ENCODE measurements at places on chromosomes 4 and X. TPM values are rescaled to one million over a fixed set of nuclear protein-coding genes. Genes with fewer than 3 reads are reported as not detected.

NWD2 gene
- total RNA-seq: not detected

DNA sequence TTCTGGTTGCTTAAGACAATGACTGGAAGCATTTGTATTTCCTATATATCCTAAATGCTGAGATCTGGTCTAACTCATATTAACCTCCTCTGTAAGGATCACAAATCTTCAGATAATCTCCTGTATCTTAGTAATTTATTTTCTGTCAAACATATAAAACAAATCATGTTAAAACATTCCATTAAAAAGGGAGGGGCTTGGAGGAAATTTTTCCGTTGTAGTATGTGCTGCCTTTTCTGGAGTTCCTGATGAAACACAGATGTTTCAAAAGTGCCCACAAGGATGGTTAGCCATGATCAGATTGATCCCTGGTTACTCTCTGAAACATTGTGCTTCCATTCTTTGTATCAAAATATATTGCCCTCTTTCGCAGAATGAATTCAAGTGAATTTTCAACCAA lies 182.1 kb downstream of the TENM3 start:
- H3K4me3 ChIP-seq: no peak overlapping the region
- peaks cover 21% of the 10 kb centered on the region for H3K27me3 ChIP-seq
- DNase-seq: no peak
- H3K27ac ChIP-seq: no peak overlapping the region
- no peaks in the 10 kb centered on the region for H3K4me1 ChIP-seq
- H3K36me3 ChIP-seq: no peaks in the 10 kb centered on the region

TRIM61 gene
- 3.3 TPM for total RNA-seq

DNA sequence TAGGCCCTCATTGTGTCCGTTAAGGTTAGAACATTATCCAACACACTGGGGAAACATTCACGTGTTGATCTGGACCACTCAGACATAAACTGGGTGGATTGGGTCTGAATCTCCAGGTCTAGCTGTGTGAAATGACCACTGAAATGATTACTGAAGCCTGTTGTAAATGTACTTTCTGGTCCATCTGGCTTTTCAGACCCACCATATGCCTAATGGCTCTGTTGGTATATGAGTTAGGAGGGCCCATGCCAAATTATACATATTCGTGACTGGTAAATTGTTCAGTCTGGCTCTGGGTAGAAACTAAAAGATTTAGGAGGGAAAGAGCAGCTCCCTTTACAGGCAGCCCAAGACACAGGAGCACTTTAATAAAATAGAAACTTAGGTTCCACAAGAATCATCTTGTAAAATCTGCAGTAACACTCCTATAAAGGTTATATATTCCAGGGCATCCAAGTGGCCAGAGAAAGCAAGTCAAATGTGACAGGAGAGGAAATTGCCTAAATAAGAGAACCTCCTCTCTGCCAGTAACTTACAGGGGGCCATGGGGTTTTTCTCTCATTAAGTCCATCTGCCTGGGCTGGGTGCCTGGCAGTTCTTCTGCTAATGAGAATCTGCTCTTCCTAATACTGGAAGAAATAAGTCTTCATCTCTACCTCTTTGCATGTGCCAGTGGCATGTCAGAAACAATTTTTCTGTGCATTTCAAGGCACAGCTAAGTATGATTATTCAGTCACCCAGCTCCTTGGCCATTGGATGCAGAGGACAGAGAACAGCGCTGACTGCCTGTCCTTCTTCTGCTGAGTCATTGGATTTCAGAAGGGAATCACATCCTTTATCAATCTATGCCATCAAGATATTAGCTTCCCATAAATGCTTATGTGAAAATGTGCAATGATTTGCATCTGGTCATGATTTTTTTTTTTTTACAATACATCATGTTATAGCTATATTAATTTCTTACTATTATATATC lies 112.6 kb downstream of the GLRA2 start:
- no peaks in the 10 kb centered on the region for H3K27me3 ChIP-seq
- no peak for DNase-seq
- no peak overlapping the region for H3K4me3 ChIP-seq

- no peaks in the 10 kb centered on the region for H3K4me1 ChIP-seq
- H3K27me3 ChIP-seq: no peaks in the 10 kb centered on the region
- DNase-seq: no peak
- no peaks in the 10 kb centered on the region for H3K36me3 ChIP-seq
- no peak overlapping the region for H3K4me3 ChIP-seq
Measured at GRCh38 chr4:61923179-61923578, 723.1 kb downstream of the ADGRL3 start.

GRCh38 chrX:41086627-41086932 lies 1.3 kb downstream of the USP9X start:
- DNase-seq: no peak
- H3K27ac ChIP-seq: peak overlapping the region; percentile 100
- H3K4me3 ChIP-seq: peak overlapping the region; percentile 88
- H3K36me3 ChIP-seq: no peaks in the 10 kb centered on the region
- H3K4me1 ChIP-seq: no peaks in the 10 kb centered on the region

GRCh38 chrX:47637546-47638195 lies 7.9 kb upstream of the CFP start:
- no peaks in the 10 kb centered on the region for H3K27me3 ChIP-seq
- H3K4me3 ChIP-seq: no peak overlapping the region
- peak; percentile 92 for DNase-seq
- no peaks in the 10 kb centered on the region for H3K4me1 ChIP-seq

- H3K36me3 ChIP-seq: no peaks in the 10 kb centered on the region
- no peak for DNase-seq
- H3K4me1 ChIP-seq: no peaks in the 10 kb centered on the region
- H3K27me3 ChIP-seq: no peaks in the 10 kb centered on the region
- H3K27ac ChIP-seq: no peak overlapping the region
Measured at GRCh38 chrX:133859336-133859735, 126.1 kb downstream of the GPC3 start.

- no peaks in the 10 kb centered on the region for H3K4me1 ChIP-seq
- no peaks in the 10 kb centered on the region for H3K27me3 ChIP-seq
- no peak overlapping the region for H3K4me3 ChIP-seq
- DNase-seq: no peak
Measured at GRCh38 chr4:35649778-35650177, 594.5 kb downstream of the ARAP2 start.

GRCh38 chr4:82104578-82104977 lies 269.2 kb downstream of the HNRNPD start:
- H3K4me1 ChIP-seq: no peaks in the 10 kb centered on the region
- H3K4me3 ChIP-seq: no peak overlapping the region
- H3K27me3 ChIP-seq: no peaks in the 10 kb centered on the region
- no peaks in the 10 kb centered on the region for H3K36me3 ChIP-seq

DNA sequence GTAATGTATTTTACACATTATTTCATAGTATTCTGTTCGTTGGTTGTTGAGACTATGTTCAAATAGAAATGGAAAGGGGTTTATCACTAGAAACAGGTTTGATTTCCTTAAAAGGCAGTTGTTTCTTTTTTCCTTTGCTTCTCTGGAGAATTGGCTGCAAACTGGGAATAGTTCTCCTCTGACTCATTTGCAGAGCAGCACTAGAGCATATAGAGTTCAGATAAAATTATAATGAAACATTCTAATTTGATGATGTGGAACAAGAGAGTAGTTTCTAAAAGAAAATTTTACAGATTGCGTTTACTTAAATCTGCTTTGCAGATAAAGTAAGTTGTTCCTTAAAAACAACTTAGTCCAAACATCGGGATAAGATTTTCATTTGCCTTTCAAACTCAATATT lies 29.7 kb downstream of the SYNPO2 start:
- no peak overlapping the region for H3K4me3 ChIP-seq
- no peaks in the 10 kb centered on the region for H3K27me3 ChIP-seq
- H3K36me3 ChIP-seq: no peaks in the 10 kb centered on the region
- DNase-seq: no peak

DNA sequence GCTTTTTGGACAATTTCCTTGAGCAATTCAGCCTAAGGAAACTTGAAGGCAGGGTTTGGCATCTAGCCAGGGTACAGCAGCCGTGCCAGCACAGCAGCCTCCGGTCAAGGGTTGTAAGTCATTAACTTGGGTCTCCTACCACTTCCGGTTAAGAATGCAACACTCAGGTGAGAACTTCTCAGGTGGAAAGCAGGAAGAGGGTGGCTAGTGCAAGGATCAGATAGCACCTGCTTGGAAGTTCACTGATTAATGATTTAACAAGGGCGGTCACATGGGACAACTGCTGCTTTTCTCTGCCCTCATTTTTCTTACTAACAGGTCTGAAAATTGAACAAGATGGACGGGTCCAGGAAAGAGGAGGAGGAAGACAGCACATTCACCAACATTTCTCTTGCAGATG lies 30.1 kb upstream of the SCOC start:
- H3K36me3 ChIP-seq: no peaks in the 10 kb centered on the region
- peaks cover 11% of the 10 kb centered on the region for H3K4me1 ChIP-seq
- no peaks in the 10 kb centered on the region for H3K27me3 ChIP-seq

DNA sequence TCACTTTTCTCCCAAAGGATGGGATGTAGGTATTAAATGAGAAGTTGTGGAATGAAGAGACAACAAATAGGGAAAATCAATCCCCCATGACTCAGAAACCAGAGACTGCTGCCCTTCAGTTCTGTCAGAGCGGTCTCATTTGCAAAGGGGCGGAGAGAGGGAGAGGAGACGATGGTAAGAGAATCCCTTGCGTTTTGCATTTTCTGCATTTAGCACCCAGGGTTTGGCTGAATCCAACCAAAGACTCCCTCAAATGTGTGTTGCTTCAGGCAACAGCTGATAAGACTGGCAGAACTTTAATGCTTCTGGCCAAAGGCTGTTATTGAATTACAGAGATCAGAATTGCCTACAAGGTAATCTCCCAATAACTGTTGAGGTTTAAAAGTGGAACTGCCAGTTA lies 230.2 kb downstream of the EVC2 start:
- no peak overlapping the region for H3K27ac ChIP-seq
- H3K27me3 ChIP-seq: no peaks in the 10 kb centered on the region
- H3K4me3 ChIP-seq: no peak overlapping the region
- DNase-seq: peak; percentile 56
- no peaks in the 10 kb centered on the region for H3K36me3 ChIP-seq

DNA sequence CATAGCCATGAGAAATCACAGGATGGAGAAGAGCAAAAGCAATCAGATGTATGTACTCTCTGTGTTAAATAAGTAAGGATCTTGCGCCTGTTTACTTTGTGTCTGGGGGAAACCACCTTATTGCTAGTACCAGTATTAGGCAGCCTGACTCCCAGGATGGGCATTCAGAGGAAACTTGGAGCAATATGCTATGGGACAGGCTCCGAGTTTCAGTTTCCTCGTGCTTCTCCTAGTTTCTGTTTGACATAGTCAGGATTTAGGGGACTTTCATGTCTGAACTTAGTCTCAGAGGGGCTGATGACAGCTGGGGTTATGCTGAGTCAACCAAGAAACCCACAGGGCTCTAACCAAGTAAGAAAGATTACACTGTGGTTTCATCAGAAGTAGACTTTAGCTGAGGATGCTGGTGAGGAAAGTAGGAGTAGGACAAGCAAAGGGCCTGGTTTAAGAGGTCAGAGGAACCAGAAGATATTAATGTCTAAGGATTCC lies 13.5 kb downstream of the NSUN7 start:
- peaks cover 15% of the 10 kb centered on the region for H3K36me3 ChIP-seq
- H3K4me1 ChIP-seq: no peaks in the 10 kb centered on the region
- H3K4me3 ChIP-seq: no peak overlapping the region
- H3K27ac ChIP-seq: no peak overlapping the region

NXF3 gene
- 0.23 TPM for total RNA-seq

NR3C2 gene
- 0.77 TPM for total RNA-seq

GRCh38 chr4:76078033-76078613 lies 3.6 kb downstream of the ART3 start:
- no peaks in the 10 kb centered on the region for H3K27me3 ChIP-seq
- H3K36me3 ChIP-seq: no peaks in the 10 kb centered on the region
- H3K27ac ChIP-seq: no peak overlapping the region

DNA sequence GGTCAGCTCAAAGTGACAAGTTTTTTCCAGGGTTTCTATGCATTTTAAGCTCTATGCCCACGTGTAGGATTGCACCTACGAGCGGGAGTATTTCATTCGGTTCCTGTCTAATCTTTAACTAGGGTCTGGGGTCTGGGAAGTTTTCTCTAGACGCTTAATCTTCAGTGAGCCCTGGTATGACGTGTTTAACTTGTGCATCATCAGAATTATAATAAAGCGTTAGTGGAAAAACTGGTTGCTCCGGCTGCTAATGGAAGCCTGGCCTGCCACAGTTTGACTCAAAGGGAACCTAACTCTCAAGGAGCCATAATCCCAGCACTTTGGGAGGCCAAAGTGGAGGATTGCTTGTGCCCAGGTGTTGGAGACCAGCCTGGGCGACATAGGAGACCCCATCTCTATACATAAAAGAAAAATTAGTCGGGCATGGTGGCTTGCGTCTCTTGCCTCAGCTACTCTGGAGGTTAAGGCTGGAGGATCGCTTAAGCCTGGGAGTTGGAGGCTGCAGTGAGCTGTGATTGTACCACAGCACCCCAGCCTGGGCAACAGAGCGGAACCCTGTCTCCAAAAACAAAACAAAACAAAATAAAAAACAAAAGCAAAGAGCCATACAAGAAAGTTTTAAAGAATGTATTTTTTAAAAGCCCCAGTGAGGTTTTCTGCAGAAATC lies 30.2 kb downstream of the ARSD start:
- H3K36me3 ChIP-seq: peaks cover 26% of the 10 kb centered on the region
- no peaks in the 10 kb centered on the region for H3K4me1 ChIP-seq
- H3K4me3 ChIP-seq: no peak overlapping the region
- H3K27ac ChIP-seq: no peak overlapping the region
- peak; percentile 38 for DNase-seq

PSAPL1 gene
- total RNA-seq: 0.14 TPM

GRCh38 chr4:158428242-158428641 lies 93.4 kb upstream of the RXFP1 start:
- no peaks in the 10 kb centered on the region for H3K27me3 ChIP-seq
- no peak overlapping the region for H3K4me3 ChIP-seq
- no peaks in the 10 kb centered on the region for H3K36me3 ChIP-seq
- no peak for DNase-seq
- H3K27ac ChIP-seq: no peak overlapping the region
- H3K4me1 ChIP-seq: no peaks in the 10 kb centered on the region

DNA sequence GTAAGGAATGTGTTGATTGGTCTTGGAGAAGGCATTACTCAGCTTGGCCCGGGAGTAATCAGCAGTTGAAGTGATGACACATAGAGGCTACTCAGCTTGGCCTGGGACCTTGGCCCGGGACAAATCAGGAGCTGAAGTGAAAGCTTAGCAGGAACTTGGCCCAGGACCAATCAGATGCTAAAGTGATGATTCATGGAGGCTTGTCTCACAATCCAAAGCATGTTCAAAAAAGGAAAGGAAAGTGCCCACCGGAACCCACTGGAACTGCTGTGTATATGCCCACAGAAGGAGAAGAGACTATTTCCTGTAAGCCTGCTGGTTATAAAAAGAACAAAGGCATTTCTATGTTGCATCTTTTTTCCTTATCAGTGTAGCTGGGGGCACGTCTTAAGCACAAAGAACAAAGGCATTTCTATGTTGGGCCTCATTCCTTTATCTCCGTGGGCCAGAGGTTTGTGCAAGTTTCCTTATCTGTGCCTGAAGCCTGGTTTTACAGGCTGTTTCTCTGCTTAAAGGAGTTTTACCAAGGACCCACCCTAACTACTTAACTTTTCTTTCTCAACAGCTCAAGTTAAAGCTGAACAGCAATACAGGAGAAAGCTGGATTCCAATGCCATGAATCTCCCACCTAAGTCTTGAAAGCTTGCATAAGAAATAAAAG lies 1176.7 kb downstream of the NLGN4X start:
- H3K27me3 ChIP-seq: no peaks in the 10 kb centered on the region
- no peak overlapping the region for H3K27ac ChIP-seq
- H3K36me3 ChIP-seq: no peaks in the 10 kb centered on the region
- DNase-seq: peak; percentile 43
- no peak overlapping the region for H3K4me3 ChIP-seq
- H3K4me1 ChIP-seq: no peaks in the 10 kb centered on the region

All from endodermal cell (in vitro differentiated cells).